Stimulated activated CD8-positive, alpha-beta memory T cell treated with anti-CD3 and anti-CD28 coated beads, Interleukin-2, amount 100 ng/mL, for 1 hour (primary cell): ENCODE measurements at places on chromosomes 6 and 20.

GRCh38 chr6:151689499-151690201, 117.8 kb upstream of the ESR1 start:
- DNase-seq: no peak

DNA sequence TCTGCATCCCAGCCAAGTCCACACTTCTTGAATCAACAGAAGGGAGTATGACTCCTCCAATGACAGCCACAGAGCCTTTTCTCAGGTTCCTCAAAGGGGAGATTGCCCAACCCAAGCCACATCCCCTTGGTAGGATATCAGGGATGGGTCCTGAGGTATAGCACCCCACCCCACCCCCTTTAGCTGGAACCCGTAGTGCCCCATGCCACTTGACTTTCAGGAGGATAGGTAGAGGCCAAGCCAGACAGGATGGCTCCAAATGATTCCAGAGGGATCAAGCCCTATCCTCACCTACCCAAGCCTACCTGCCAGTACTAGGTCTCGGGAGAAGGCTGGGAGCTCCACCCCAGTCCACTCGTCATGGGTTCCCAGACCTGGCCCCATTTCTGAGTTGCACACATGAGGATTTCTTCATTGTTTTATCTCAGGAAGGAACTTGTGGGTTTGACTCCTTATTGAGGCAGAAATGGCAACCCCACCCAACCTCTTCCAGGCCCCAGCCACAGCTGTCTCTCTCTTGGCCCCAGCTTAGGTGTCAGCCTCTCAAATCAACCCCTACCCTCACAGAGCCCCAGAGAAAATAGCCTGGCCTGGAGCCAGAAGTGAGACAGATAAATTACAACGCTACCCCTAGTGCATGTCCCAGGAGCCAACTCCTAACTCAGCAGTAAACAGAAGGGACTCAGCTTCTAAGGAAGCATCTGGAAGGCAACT, 3.6 kb downstream of the CCND3 start:
- no peak for DNase-seq

GRCh38 chr6:158032354-158032733, 50.7 kb downstream of the SYNJ2 start:
- no peak for DNase-seq

DNA sequence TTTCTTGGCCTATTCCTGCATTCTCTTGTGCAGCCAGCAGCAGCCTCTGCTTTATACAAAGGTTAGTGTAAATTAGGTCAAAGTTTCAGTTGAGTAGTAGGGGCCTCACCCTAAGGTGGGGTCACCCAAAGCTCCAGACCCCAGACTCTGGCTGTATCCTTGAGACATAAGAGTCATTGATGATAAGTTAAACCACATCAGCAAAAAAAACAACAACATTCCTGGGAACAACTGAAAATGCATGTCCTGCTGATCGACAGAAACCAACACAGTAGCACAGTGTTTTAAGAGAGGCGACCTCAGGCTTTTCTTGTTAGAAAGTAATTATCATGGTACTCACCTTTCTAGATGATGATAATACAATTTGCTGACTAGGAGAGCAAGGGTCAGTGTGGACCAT, 52.6 kb downstream of the TFAP2A start:
- DNase-seq: no peak

GRCh38 chr6:24051942-24052589, 73.9 kb upstream of the NRSN1 start:
- no peak for DNase-seq

DNA sequence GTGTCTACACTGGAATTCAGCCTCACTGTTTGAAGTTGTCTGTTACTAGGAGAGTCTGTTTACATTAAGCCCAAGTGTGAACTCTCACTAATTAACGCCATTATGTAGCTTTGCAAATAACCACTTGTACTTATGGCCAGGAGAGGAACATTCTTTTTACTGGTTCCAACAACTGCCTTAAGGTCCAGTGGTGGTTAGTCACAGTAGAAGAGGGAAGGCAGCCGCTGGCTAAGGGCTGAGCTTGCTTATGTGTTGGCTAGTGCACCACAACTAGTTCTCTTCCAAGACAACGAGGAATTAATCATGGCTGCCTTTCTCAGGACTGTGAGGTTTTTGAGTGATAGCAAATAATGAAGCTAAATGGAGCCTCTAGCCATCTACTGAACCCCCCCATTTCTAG, 14.9 kb upstream of the SLC22A23 start:
- no peak for DNase-seq

DNA sequence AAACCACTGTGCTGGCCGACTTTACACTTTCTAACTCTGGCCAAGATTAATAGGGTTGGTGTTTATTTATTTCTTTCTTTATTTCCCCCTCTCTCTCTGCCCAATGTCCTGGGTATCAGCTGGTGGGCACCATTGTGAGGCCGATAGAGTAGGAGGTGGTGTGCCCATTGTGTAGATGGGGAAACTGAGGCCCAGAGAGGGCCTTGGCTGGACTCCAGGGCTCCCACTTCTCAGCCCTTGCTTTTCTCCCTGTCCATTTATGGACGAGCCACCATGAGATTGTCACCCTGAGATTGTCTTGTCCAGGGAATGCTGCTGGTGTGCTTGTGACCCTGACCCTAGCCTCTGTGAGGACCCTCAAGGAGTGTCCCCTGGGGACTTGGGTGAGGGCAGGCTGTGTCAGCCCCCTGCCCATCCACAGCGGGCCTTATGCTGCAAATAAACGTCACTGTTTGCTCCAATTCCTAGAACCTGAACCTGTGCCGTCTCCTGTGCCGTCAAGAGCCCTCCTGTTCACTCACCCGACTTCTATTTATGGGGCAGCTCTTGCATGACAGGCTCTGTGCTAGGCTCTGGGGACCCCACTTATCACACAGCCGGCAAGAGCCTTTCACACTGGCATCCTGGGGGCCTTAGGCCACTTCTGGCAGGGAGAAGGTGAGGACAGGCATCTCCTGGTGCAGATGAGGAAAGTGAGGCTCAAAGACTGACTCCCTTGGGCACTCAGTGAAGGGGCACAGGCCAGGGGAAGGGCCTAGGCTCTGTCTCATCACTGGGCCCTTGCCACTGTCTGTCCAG, 24.8 kb downstream of the SUN5 start:
- DNase-seq: no peak
